Activated CD8-positive, alpha-beta memory T cell treated with anti-CD3 and anti-CD28 coated beads for 1 hour (primary cell): ENCODE measurements at places on chromosomes 12 and 14.

DNA sequence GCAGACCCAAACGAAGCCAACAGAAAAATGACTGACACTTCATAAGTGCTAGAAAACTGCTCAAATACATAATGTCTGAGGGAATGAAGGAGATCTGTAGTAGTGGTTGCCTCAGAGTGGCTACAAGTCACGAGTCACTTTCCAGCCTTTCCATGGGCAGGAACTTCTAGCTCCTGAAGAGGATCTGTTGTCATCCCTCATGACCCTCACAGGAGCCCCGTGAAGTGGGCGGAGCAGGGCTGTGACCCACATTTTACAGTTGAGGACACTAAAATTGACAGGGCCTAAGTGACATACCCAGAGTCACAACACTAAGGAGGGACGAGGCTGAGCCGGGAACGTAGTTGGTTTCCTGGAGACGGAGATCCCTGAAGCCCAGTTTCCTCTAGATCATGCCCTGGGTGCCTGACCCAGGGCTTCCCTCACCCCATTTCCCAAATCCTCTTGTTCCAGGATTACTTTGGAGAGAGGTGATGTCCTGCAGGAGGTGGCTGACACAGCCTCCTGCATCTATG, 45.8 kb upstream of the P2RX7 start:
- no peak for DNase-seq

GRCh38 chr14:104262515-104263514, 124.4 kb downstream of the KIF26A start:
- no peak for DNase-seq

DNA sequence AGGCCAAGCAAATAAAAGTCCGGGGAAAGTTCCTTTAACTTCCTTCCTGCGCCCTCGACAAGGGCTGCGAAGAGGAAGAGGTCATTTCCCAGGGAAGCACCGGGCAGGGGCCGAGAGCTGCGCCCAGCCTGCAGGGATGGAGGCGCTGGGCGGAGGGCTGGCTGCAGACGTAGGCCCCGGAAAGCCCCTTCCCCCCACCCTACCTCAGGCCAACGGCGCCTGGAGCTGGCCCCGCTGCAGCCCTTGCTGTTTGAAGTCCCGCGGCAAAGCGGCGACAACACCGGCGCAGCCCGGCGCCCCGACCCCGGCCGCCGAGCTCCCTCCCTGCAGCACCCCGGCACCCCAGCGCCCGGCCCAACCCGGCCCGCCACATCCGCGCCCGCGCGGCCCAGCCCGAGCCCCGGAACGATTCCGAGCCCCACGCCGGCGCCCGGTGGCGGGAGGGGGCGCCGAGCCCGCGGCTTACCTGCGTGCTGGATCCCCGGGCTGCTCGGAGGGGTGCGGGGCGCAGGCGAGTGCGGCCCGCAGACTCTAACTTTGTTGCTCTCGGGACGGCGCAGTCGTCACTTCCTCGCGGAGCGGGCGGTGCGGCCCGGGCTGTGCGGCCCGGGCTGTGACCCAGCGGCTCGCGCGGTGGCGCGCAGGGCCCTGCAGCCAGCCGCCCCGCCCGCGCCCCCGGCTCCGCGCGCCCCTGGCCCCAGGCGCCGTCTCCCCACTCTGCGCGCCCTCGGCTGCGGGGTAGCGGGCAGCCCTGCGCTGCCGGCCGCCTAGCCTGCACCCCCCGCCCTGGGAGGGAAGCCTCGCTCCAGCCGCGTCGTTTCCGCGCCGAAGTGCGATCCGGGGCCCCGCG, 64.8 kb upstream of the PTGR2 start:
- DNase-seq: peak; percentile 42

GRCh38 chr14:70045310-70045709, 143.4 kb downstream of the SLC8A3 start:
- DNase-seq: no peak

DNA sequence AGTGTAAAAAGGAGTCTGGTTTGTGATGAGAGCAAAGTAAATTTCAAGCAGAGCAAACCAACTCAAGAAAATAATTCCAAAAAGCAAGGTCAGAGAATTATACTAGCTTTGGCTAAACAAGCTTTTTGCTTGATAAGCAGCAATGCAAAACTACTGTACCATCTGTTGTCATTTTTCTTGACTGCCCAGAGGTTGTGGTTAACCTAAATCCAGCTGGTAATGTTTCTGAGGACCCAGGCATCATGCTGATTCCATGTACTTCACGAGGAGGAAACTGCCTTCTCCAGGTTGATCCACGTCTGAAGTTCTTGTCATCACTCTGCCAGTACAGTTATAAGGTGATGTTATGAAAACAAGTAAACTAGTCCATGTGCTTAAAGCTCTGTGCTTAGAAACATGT, 185.2 kb downstream of the ACSS3 start:
- no peak for DNase-seq

GRCh38 chr12:104049903-104050356, at the start of gene GLT8D2:
Gene GLT8D2, minus strand, starts transcription at chr12:104050187. Its CDS starts 30,539 bp downstream, at chr12:104019648.
- no peak for DNase-seq

GRCh38 chr12:66340131-66340530, 37.8 kb downstream of the HELB start:
- DNase-seq: no peak

DNA sequence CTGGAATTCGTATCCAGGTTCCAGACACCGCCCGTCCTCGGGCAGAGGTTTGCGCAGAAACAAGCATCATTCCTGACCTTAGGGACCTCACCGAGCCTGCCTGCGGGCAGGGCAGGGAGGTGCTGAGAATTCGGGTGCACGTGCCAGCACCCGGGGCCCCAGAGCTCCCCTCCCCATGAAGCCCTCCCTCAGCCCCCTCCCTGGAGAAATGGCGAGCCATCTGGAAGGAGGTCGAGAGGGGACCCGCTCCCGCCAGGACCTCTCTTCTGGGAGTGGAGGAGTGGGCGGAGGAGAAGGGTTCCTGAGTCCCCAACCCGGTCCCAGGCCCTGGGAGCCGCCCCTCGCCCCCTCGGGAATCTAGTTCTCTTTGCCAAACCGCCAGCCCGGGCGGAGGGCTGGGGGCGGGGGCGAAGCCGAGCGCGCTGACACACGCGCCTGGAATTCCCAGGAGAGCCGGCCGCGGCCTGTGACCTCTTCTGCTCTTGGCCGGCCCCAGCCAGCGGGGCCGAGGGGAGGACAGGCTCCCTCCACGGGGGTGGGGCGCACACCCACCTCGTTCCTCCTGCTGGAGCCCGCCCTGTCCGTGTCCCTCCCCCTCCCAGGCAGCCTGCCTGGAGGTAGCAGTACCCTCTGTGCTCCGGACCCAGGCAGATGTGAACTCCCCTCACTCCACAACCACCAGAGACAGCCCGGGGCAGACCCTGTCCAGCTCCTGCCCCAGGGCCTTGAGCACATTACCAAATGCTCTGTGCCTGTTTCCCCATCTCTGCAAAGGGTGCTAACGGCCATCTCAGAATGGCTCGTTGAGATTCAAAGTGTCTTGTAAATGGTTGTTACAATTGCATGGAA, 23.0 kb upstream of the GPR132 start:
- DNase-seq: no peak

- DNase-seq: no peak
Measured at GRCh38 chr12:66746489-66747201, 67.8 kb upstream of the GRIP1 start.

DNA sequence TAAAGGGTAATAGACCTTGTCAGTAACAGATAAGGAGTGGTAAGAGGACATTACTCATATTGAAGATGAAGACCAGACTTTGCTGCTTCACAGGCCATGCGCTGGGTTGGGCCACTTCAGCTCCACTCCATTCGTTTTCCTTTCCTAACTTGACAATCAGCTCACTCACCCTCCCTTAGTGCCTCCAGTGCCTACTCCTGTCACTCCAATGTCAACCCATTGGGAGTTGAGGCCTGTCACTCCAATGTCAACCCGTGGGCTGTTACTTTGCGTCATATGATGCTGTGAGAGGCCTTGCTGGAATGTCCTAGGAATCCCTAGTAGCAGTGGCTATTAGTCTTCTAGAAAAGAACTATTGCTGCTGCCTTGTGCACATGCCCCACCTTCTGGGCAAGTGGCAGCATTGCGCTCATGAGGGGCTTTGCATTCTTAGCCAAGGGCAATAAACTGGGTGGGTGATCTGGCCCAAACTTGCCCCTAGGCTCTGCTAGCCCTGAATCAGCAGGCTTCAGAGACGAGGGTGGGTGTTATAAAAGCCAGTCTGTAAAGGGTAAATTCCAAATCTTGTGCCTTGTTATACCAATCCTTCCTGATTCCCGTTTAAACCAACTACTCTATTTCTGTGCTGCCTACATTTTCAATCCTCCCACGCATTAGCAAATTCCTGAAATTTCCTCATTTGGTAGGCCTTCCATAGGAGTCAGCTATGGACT, 36.1 kb downstream of the BAZ2A start:
- DNase-seq: peak; percentile 39

DNA sequence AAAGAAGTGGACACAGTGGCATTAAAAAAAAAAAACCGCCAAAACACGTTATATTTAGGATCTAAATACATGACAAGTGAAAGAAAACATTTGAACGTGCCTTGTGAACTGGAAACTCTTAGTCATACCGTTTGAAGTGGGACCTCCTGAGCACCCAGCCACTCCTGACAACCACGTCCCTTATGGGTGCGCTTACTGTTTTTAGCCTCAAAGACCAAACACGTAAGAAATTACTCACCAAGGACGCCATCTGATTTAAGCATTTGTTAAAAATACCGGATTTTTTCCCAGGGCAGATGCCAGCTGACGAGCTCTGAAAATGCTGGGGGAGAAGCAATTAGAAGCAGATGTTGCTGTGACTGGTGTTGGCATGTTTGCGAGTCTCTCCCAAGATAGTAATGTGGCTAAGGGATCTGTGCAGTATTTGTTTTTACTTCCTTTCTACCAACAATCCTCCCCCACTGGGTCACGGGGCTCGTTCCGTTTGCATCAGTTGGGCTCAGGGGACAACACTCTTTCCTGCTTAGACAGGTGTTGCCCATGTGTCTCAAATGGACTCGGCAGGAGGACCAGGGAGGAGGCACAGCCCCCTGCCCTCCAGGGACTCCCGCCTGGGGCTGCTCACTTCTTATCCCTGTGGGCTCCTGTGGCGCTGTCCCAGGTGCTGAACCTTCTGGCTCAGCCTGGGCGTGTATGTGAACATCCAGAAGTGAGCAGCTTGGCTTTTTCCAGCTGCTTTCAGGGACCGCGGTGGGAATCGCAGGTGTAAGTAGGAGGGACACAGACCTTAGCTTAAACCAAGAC, 101.0 kb downstream of the BEGAIN start:
- DNase-seq: peak; percentile 48

GRCh38 chr12:132379996-132380395, 50.6 kb upstream of the GALNT9 start:
- no peak for DNase-seq

- no peak for DNase-seq
Measured at GRCh38 chr12:5806371-5807089, 138.5 kb downstream of the ANO2 start.

- no peak for DNase-seq
Measured at GRCh38 chr12:111067498-111067897, 147.1 kb upstream of the MYL2 start.

- no peak for DNase-seq
Measured at GRCh38 chr14:31920989-31921650, 156.0 kb upstream of the ARHGAP5 start.

DNA sequence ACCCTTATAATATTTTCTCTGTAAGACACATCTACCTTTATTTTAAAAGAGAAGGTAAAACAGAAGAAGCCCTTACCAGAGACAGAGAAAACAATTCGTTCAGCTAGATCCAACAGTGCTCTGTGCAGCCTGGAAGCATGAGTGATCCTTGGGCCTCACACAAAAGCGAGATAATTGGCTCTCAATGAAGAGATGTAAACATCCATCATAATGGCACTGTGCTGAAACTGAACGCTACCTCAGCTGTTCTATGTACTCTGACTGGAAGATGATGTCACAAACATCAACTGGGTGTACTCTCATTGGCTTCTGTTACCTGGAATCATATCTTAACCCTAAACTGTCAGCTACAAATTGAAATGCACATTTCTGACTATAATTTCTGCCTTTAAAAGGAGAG, at the start of gene MGAT4C:
MGAT4C (minus strand) TSS at position 229 of the 400 bp plus-strand sequence.
- DNase-seq: no peak

DNA sequence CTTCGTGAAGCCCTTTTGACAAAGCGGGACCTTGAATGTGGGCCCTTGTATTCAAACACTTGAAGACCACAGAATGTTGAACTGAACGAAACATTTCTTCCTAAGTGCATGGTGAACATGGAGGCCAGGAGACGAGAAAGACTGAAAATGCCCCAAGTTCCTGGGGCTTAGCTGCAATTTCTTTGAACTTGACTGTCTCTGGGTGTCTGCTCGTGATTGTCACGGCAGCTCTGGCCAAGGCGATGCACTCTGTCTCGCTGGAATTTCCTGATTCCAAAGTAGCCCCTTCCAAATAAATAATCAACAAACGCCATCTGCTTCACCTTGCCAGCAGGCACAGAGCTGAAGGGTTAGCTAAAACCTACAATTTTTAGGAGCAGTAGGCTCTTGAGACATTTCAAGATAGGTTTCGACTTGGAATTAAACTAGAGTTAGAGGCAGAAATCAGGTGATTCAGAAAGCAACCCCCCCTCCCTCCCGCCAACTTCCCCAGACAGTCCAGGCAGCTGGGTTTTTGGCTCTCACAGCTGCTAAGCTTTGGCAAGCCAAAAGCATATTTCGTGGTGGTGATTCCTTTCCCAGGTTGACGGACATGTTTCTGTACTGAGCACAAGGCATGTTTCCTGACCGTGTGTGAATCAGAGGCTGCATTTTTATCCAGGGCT, 13.5 kb upstream of the IRF2BPL start:
- no peak for DNase-seq

DNA sequence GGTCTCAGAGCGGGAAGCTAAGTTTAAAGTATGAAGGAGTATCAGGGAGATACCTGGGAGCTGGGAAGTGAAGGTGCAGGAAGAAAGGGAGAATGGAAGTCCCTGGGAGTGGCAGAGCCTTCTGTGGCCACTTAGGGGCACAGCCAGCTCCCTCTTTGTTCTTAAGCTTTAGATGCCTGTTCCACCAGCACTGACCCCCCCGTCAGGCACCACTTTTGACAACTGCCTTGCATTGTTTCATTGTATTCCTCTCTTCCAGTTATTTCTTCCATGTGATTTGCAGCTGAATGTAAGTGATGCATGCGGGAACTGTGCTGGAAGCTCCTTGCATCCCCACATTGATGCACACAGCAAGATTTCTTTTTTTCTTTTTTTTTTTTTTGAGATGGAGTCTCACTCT, 2.6 kb downstream of the GALNT16 start:
- no peak for DNase-seq

DNA sequence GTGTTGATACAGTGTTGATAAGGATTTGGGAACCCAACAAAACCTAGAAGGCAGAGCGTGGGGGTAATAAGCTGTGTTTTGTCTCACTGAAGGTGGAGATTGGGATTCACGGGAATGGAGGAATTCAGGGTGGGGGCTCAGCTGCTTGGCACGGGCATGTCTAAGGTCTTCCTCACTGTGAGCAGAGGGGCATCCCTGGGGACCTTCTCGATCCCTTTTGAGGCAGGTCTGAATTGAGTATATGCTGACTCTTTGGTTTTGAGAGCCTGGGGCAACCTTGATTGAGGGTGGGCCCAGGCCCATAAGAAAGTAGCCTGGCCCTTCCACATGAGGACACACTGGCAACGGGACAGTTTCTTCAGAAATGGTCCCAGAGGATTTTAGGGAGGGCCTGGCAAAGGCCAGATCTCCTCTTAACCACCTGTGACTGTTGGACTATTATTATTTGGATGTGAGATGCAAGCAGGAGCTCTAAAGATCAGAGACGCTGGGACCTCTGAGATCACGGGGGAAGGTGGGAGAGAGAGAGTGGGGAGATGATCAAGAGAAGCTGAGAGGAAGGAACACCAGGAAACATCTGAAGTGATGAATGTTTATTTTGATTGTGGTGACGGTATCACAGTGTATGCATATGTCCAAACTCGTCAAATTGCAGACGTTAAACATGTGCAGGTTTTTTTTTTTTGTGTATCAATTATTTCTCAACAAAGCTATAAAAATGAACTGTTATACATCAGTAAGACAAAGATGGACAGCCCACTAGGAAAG, 48.4 kb downstream of the SMIM41 start:
- no peak for DNase-seq

GRCh38 chr12:111337371-111337770, 31.5 kb downstream of the PHETA1 start:
- DNase-seq: no peak
